ENCODE measurements at places on chromosomes 7 and 10.

DNA sequence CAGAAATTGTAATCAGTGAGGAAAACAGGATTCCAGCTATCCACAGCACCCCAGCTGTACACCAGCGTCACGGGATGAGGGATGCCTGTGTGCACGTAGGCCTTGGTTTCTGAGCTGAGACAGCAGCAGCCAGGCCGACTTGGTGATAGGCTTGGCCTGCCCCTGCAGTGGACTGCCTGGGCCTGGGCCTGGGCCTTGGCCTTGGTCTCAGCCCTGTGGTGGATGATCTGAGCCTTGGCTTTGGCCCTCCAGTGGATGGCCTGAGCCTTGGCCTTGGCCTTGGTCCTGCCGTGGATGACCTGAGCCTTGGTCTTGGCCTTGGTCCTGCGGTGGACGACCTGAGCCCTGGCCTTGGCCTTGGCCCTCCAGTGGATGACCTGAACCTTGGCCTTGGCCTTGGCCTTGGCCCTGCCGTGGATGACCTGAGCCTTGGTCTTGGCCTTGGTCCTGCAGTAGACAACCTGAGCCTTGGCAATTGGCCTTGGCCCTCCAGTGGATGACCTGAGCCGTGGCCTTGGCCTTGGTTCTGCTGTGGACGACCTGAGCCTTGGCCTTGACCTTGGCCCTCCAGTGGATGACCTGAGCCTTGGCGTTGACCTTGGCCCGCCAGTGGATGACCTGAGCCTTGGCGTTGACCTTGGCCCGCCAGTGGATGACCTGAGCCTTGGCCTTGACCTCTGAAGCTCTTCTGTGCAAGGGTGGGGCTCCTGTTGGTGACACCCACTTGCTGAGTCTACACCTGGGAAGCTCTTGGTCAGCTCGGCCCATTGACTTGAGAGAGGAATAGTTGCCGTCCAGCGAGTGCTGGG is 93.8 kb downstream of the CUX1 start:
- no peak for DNase-seq

DNA sequence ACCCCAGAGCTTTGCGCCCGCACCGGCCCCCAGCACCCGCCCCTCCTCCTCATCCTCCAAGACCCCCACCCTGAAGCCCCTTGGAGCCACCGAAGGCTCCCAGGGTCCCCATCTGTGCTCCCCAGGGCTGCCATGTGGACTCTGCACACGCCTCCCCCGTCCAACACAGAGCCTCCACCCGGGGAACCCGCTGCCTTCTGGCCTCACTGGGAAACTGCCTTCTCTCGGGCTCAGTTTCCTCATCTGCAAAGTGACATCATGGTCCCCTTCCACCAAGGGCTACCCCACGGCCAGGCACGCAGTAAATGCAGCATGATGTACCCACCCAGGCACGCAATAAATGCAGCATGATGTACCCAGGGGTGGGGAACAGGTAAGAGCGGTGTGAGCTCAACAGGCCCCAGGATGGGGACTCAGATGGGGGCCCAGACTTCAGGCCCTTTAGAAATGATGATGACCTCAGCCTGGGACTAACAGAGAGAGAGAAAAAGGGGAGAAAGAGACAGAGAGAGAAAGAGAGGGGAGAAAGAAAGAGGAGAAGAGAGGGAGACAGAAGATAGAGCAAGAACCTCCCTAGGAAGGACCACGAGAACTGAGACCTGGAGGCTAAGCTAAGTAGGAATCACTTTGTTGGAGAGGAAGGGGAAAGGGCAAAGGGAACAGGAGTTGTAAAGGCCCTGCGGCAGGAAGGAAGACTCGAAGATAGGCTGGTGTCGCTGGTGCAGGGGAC is 2.5 kb upstream of the MICALL2 start:
- DNase-seq, result no peak

DNA sequence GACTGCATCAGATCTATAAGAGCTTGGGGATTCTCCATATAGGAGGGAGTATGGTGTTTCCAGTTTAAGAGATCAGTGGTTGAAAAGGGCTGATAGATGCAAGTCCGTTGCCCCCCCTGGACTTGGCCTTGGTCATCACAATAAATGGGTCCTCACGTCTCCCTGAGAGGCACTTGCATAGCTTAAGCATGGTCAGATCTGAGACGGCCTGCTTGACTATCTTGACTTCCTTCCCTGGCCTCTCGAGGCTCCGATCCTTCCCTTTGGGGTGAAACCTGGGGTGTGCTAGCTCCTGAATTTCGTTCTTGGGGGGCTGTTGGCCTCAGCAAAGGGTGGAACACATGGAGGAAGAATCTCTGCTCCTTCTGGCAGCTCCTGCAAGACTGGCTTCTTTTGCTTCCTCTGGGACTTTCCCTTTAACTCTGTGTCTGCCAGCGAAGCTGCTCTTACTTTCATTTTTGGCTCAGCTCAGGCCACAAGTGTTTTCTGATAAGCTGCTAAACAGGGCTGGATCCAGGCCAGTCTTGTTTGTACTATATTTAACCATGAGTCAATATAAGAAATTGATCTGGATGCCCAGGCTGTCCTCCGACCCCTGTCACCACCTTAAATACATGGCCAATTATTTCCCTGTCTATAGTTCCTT is 11.2 kb upstream of the ZNF485 start:
- DNase-seq, result no peak

GRCh38 chr7:72182036-72182435 is 230.1 kb downstream of the CALN1 start:
- no peak for DNase-seq

GRCh38 chr7:37709631-37710509 is 26.3 kb downstream of the GPR141 start:
- DNase-seq, result no peak

- no peak for DNase-seq
Observed at GRCh38 chr7:127943541-127944521, 87.4 kb downstream of the LRRC4 start.
